ENCODE measurements at places on chromosomes 2 and 18.

DNA sequence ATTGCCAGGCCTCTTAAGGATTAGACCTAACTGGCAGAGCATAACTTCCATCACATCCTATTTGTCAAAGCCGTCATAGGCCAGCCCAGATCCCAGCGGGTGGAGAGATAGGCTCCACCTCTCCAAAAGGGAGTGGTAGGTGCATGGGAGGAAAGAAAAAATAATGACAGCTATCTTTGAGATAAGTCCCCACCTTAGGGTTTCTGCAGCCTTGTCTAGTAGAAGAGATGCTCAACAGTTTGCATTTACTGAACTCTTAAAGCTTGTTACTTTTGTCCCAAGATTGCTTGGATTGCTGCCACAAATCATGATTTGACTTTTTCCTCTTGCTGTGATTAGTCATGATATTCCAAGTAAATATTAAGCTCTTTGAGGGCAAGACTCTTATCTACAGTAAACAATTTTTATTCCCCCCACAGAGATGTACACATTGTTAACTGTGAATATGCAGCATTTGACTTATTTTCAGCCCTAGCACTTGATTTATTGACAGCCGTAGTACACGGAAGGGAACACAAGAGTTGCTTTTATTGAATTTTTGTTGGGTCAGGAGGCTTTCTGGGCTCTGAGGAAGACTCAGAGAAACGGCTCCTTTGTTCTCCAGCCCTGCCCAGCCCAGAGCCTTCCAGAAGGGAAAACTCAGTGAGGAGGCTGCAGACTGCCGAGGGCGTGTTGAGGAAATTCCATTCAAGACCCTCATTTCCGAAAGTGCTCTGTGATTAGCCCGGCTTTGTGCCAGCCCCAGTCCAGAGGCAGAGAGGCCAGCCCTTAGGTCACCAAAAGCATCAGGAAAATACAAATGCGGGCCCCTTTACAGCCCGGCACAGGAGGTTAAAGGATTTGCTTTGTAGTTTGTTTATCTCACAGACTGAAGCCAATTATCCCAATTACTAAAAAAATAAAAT, 75.5 kb upstream of the ZNF532 start:
- DNase-seq = no peak

GRCh38 chr2:5285061-5285460, 407.1 kb upstream of the SOX11 start:
- DNase-seq = no peak

DNA sequence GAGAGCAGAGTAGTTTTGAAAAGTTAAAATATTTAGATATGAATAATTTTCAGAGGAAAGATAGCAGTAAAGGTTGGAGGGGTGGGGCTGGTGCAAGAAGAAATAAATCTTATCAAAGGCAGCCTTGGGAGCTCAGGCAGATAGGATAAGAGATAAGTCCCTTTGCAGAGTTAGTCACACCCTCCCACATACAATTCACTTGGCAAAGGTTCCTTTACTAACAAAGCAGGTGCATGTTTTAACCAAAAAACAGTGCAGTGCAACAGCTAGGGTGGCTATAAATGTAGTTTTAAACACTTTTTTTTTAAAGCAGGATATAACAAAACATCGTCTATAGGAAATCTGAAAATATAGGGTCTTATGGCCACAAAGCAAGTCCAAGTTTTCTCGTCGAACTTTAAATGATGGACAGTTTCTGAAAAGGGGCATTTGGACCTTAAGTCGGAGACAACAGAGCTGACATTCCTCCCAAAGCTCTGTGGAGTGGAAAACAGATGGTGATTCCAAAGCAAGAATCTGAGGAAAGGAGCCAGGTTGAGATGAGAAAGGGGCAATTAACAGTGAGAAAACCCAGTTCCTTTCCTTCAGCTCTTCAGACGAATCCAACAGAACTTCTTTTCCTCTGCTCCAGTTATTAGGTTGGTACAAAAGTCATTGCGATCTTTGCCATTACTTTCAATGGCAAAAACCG, 53.0 kb downstream of the EPHA4 start:
- DNase-seq = no peak

- DNase-seq = no peak
Observed at GRCh38 chr2:39584283-39584965, 81.3 kb upstream of the TMEM178A start.

- DNase-seq = no peak
Observed at GRCh38 chr18:61400716-61401115, 67.5 kb downstream of the CDH20 start.

DNA sequence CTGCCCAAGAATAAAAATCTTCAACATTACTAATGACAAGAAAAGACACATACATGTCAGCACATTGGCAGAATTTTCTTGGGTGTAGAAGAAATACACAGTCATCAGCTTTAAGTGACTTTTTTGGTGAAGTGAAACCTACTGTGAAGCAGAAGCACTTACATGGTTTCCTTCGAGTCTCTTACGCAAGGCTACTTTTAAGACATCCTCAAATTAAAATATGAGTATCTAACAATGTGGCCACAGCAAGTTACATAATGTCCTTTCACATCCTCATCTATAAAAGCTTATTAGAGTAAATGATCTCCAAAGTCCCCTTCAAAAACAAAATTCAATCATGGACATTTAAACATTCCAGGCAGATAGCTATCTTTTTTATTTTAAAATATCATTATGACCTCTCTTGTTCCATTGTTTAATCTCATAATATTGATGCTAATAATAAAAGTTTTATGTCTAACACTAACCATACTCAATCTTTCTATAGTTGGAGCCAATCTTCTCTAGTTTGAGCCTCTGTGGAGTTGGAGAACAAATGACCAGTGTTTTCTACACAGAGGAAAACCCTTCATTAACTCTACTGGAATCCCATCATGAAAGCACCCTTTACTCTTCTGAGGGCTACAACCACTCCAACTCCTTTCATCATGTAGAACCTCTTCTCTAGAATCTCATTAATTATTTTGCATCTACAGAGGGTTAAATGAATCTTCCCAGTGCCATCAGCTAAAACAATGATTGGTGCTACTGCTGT, 182.2 kb upstream of the ZFP36L2 start:
- no peak for DNase-seq

- no peak for DNase-seq
Observed at GRCh38 chr18:44686156-44686555, 5.5 kb downstream of the SETBP1 start.

GRCh38 chr18:32441533-32441932, 29.1 kb downstream of the GAREM1 start:
- DNase-seq = no peak
